Fibroblast of lung (primary cell): ENCODE measurements at places on chromosomes 2 and 18. TPM values are rescaled to one million over a fixed set of nuclear protein-coding genes. Genes with fewer than 3 reads are reported as not detected.

The CHST9 gene
- not detected in 2 replicates for total RNA-seq

The MPPE1 gene
- total RNA-seq: 29.7 and 32.1 TPM in 2 replicates

The ALPP gene
- not detected in 2 replicates for total RNA-seq

The ASXL3 gene
- total RNA-seq: 0.51 and 0.66 TPM in 2 replicates

The STAT4 gene
- 0.51 and 0.66 TPM in 2 replicates for total RNA-seq

The HEATR5B gene
- 16.7 and 22.0 TPM in 2 replicates for total RNA-seq

The L3MBTL4 gene
- total RNA-seq: 0.33 and 1.3 TPM in 2 replicates

The TRIM54 gene
- total RNA-seq: 0.17 TPM in 1 of 2 replicates, not detected in the other
